ENCODE measurements at places on chromosomes 1 and 21.

- DNase-seq, result no peak
Observed at GRCh38 chr1:208107425-208108212, 136.6 kb downstream of the PLXNA2 start.

DNA sequence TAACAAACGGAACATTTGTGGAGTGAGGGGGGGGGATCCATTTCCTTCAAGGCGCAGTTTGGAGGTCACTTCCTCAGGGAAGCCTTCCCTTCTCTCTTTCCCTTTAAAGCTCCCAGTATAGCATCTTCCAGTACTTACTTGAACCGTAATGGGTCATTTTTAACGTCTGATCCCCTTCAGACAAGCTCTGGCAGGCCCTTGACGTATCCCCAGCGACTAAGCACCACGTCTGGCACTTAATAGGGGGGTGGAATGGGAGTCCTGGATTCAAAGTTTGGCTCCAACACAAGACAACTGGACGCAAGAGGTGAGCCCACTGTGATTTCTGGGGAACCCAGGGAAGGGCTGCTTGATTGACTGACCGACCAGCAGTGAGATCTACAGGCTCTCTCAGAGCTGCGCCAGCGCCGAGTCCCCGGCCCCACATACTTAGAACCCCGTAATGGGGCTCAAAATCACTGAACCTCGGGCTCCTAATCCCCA lies 441 bp downstream of the YARS1 start:
- no peak for DNase-seq

- DNase-seq, result no peak
Observed at GRCh38 chr1:203336097-203336496, 14.8 kb downstream of the FMOD start.

- no peak for DNase-seq
Observed at GRCh38 chr1:229590119-229590518, 31.6 kb upstream of the ABCB10 start.

- DNase-seq, result no peak
Observed at GRCh38 chr1:23588749-23589548, 29.6 kb upstream of the ID3 start.

DNA sequence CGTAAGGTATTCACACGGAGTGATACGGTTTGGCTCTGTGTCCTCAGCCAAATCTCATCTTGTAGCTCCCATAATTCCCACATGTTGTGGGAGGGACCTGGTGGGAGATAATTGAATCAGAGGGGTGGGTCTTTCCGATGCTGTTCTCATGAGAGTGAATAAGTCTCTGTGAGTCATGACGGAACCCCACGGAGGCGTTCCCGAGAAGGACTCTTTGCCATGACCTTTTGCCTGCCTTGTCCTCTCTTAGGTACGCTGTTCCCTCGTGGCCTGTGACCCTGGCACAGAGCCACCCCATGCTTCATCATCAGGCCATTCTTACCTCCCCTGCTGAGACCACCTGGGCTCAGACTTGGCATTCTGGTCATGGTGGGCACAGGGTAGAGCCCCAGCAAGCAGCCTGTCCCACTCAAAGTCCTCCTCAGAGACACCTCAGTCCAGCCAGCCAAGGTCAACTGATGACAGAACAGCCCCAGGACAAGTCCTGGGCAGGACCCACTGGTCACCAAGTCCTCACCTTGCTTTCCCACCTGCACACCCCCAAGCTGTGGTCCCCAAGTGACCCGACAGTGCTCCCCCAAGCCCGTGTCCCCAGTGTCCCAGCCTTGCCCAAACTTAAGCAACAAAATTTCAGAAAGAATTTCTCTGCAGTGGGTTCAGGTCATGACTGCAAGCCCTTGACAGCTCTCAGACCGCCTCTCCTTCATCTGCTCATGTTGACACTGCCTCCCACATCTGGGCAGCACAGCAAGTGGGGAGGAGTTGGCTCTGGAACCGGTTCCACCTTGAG lies 158.4 kb downstream of the ACTL8 start:
- DNase-seq, result no peak

GRCh38 chr1:241202401-241202800 lies 154.6 kb downstream of the RGS7 start:
- no peak for DNase-seq

DNA sequence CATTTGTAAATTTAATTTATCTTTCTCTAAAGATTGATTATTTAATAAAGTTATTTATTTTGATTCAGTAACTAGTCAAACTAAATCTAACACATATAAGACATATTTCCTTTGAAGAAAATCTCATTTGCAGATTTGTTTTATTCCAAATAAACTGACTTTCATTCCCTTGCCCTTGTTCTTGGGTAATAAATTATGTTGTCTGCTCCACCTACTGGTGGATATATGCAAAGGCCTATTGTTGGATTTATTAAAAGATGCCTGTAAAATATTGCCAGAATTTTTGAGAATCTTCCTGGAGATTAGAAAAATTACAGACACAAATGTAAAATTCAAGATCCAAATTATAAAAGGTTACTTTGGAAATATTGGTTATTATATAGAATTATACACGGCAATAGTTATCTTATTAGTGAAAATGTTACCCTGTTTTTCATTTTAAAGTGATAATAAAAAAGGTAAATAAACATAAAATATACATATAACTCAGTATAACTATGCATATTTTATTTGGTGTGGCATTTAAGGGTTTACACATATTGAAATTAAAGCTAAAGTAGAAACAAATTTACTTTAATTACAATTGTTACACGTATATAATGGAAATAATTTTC lies 116.1 kb downstream of the SPATA17 start:
- DNase-seq, result peak; percentile 12

GRCh38 chr1:54583871-54584270 lies 35.8 kb downstream of the ACOT11 start:
- no peak for DNase-seq

- DNase-seq, result no peak
Observed at GRCh38 chr21:43916691-43917514, 51.9 kb downstream of the AGPAT3 start.

All from amniotic stem cell (primary cell).